Calu3 (cell line): ENCODE measurements at places on chromosomes 6 and 20. TPM values are rescaled to one million over a fixed set of nuclear protein-coding genes. Genes with fewer than 3 reads are reported as not detected.

Gene HLA-DQB2
- total RNA-seq = 0.38 and 0.39 TPM in 2 replicates

Gene PLEKHG1
- 9.7 and 16.9 TPM in 2 replicates for total RNA-seq

GRCh38 chr20:57708694-57709673 is 831 bp downstream of the PMEPA1 start:
- peak; percentile 44 for DNase-seq

DNA sequence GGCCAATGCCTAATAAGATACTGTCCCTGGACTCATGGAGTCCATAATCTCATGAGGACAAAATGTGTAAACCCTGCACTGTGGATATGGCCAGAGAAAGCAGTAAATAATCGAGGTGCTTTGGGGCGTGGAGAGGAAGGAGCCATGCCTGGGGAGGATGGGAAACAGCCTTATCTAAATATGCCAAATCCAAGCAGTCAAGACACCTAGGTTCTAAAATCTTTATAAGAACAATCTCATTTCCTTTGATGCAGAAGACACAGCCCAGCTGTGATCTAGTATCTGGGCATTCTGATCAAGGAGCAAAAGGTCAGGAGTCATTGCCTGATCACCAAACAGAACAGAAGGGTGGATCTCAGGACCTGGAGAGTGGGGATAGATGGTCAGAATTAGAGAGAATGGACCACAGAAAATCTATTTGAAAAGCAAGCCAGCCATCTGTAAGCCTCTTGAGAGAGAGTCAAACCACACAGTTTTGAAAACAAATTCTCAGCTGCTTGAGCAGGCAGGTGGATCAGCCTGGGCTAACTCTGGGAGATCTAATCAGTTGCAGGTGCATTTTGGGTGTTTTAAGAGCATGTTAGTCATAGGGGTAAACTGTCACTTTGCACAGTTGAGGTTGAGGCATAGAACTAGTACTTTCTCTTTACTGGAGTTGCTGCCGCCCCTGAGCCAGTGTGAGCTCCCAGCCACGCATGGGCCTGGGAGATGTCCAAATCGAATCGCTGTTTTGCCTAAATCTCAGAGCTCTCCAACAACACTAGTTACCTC is 130.8 kb upstream of the TNFAIP3 start:
- DNase-seq = no peak

Gene SSTR4
- total RNA-seq = not detected in 2 replicates

Gene C6orf163
- total RNA-seq = 5.9 TPM in 2 replicates

GRCh38 chr6:135423649-135424128 is 73.9 kb downstream of the AHI1 start:
- DNase-seq = peak; percentile 2

Gene MLIP
- 0.81 and 1.4 TPM in 2 replicates for total RNA-seq

DNA sequence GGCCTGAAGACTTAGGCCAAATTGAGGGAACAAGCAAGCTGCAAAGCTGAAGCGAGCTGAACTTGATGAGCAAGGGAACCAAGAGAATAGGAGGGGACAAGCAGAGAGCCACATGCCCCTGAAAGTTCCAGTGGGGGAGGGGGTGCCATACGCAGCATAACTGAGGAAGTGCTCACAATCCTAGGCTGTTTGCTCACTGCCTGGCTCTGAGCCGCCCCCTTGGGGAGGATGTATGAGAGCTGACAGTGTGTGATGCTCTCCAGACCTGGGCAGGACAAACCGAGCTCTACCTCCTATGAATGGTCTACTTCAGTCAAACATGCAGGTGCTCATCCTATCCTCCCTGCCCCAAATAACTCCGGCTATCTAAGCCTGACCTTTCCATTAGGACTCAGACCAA is 52.1 kb downstream of the FAXC start:
- no peak for DNase-seq

DNA sequence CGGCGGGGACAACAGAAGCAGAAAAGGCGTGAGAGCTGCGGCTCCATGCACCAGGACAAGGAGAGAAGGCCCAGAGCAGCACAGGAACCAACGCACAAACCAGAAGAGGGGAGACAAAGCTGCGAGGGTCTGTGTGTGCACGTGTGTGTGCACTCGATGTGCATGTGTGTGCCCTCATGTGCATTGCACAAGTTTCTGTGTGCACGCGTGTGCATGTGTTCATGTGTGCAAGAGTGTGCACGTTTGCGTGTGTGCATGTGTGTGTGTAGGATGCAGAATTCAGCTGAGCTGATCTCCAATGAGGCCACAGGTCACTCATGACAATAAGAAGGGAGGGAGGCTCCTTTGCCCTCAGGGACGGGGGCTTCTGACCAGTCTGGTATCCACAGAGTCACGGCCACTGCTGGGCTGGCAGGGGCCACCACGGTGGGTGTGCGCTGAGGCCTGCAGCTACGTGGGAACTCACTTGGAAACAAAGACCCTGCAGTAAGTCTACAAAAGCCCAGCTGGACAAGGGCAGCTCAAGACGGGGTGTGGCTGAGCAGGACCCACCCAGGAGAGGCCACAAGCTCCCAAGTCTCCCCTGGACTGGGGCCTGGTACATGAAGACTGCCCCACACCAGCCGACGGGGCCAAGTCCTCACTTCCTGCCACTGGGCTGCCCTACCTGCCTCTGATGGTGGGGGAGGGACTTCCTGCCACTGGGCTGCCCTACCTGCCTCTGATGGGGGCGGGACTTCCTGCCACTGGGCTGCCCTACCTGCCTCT is 48.1 kb upstream of the CHRNA4 start:
- DNase-seq = no peak

- no peak for DNase-seq
Observed at GRCh38 chr6:164109770-164110140, 695.2 kb downstream of the QKI start.

GRCh38 chr6:27865850-27866356 is 46.3 kb downstream of the OR2B2 start:
- peak; percentile 42 for DNase-seq

DNA sequence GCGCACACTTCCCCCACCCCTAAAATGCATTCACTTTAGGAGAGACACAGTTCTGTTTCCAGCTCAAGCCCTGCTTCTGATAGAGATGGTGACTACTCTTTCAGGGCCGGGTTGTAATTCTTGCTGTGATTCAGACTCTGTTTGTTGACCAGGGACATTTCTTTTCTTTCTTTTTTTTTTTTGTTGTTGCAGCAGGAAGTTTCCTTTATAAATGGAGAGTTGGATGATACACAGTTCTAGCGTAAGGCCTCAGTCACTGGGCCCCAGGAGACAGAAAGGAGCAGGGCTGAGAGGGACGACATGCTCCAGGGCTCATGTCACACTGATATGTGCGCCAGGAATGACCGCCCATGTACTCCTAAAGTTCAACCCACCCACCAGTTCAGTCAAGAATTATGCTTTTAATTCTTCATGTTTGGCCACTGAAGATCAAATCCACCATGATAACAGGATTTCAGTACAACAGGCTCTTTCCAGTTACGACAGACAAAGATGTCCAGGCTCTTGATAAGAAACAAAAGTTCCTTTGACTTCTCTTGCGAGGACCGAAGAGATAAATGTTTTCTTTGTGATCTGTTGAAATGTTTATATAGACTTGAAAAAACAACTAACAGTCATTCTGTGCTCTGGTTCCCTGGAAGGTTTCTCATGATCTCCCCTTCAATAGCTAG is 142.5 kb downstream of the CD164 start:
- no peak for DNase-seq

DNA sequence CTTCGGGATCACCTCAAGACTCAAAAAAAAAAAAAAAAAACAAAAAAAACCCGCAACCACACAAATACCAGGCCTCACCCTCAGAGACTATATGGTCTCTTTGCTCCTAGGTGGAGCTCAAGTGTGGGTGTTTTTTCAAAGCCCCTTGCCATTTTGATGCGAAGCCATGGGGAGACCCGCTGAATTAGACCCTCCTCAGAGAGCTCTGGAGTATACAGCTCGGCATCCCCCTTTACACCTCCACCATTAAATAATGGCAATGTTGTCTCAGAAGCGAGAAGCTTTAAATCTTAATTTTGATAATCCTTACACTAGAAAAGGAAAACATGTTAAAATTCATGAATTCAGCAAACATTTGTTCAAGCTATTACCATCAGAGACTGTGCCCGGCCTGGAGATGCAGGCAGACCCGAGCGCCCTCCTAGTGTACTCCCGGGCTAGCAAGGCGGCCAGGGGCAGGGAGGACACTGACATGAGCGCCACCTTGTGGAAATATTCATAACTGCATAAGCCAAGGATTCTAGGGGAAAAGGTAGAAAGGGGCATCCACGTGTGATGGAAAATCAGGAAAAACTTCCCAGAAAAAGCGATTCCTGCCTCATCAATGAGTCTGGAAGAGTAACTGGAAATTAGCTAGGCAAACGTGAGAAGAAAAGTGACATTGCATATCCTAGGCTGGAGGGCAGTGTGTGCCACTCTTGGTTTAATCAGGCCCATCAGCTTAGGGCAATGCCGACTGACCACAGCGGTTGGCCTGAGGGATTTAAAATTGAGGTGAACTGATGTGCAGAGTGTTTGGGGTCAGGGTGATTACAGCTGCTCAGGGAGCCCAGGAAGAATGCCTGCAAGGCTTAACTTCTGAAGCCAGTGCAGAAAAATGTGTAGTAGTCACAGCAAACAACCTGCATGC is 72.5 kb downstream of the B3GAT2 start:
- DNase-seq = peak; percentile 80

DNA sequence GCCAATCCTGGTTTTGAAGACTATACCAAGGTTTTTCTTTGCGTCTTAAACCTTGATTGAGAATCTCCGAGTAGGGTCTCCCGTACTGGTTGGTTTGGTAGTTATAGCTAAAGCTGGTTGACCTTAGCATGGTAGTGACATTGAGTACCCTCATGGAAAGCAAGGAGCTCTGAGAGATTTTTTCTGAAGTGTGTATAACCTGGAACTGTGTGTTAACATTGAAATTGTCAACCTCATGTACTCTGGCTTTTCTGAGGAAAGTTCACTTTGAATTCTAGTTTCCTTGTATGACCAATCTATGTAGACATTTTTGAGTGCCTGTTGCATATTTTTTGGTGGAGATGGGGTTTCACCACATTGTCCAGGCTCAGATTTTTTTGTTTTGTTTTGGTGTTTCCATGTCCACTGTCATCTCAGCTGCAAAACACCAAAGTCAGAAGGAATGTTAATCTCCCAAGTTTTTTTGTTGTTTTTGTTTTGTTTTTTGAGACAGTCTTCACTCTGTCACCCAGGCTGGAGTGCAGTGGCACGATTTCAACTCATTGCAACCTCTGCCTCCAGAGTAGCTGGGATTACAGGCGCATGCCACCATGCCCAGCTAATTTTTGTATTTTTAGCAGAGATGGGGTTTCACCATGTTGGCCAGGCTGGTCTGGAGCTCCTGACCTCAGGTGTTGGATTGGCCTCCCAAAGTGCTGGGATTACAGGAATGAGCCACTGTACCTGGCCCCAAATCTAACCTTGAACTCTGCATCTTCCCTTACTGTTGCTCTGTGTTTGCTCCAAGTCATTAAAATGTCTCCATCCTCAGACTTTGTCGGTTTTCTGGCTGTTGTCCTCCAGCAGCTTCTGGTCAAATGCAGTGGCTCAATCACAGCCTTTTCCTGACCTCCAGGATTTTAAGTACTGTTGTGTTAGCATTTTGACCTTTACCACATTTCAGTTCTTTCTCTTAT is 4.3 kb downstream of the RPS12 start:
- DNase-seq = no peak

DNA sequence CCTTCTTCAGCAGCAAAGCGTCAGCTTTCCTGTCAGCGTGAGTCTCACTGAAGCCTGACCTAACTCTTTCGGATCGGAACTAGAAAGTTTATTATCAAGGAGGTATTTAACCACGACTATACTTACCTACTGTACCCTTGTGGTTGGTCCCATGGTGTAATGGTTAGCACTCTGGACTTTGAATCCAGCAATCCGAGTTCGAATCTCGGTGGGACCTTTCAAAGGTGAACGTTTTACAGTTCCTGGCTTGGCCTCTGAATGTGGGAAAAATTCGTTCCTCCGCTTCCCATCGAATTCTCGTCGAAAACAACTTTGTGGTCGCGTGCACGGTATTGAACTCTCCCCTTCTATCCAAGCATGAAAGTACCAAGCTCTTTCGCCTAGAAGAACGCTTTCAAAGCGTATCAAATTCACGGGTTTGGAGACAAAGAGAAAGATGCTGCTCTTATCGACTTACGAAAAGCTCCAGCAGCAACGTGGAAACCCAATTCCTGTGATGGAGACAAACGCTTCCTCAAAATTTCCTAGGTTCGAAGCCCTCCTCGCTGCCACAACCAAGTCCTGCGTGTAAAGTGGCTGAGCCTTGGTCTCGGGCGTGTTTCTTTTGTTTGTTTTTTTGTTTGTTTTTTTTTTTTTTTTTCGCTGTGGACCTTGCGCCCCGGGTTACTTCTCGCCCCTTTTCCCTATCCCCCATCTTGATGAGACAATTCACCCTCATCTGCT is 63.7 kb downstream of the GPX5 start:
- peak; percentile 90 for DNase-seq

- DNase-seq = peak; percentile 82
Observed at GRCh38 chr20:50229156-50229607, 38.6 kb downstream of the CEBPB start.

Gene MTCH1
- 288 and 291 TPM in 2 replicates for total RNA-seq

Gene ARMC2
- total RNA-seq = 4.5 and 7.1 TPM in 2 replicates

Gene HSPA12B
- not detected in 2 replicates for total RNA-seq

DNA sequence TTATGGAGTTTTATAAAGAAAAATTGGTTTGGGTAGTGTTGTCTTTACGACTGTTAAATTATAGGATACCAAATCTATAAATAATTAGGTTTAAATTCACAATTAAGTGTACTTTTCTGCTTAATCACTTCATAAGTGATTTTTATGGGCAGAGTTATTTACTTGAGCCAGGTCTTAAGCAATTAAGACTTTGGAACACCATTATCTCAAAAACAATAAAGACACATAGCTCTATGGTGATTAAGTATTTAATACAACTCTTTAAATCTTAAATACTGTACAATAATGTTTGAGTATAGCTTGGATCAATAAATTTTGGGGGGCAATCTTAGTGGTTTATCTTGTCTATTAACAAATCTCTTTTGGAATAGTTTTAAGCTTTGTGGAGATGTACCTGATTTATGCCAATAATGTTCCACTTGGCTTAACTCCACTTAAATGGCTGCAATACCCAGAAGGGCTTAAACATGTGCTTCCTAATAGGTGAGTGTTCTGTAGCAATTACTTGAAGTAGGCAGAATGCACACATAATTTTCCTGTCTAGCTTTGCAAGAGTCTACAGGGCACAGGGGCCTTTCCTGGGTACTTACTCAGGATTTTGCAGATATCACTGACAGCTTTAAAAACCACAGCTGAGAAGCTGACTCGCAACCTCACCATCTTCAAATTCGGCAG is 7.5 kb downstream of the FERMT1 start:
- DNase-seq = no peak

GRCh38 chr6:22363166-22363713 is 66.4 kb upstream of the PRL start:
- DNase-seq = no peak

Gene PSMA7
- total RNA-seq = 514 and 518 TPM in 2 replicates

GRCh38 chr20:2382833-2383232 is 2.1 kb downstream of the TGM6 start:
- no peak for DNase-seq

GRCh38 chr6:150967381-150967780 is 101.9 kb downstream of the MTHFD1L start:
- no peak for DNase-seq

- no peak for DNase-seq
Observed at GRCh38 chr20:20009784-20010253, 7.3 kb upstream of the NAA20 start.

- DNase-seq = no peak
Observed at GRCh38 chr20:40467067-40467466, 222.0 kb downstream of the MAFB start.

GRCh38 chr6:142746524-142746923 is 198.5 kb downstream of the HIVEP2 start:
- no peak for DNase-seq

Gene ELOVL2
- total RNA-seq = 0.20 and 0.47 TPM in 2 replicates

Gene MMP24
- 5.8 and 8.2 TPM in 2 replicates for total RNA-seq

- DNase-seq = no peak
Observed at GRCh38 chr6:156648616-156649015, 128.6 kb upstream of the ARID1B start.

- no peak for DNase-seq
Observed at GRCh38 chr20:59095140-59095539, 52.6 kb upstream of the PRELID3B start.
